Activated naive CD8-positive, alpha-beta T cell treated with anti-CD3 and anti-CD28 coated beads, Interleukin-2, amount 50 U/mL, for 16 hours (primary cell): ENCODE measurements at places on chromosomes 13 and 19.

DNA sequence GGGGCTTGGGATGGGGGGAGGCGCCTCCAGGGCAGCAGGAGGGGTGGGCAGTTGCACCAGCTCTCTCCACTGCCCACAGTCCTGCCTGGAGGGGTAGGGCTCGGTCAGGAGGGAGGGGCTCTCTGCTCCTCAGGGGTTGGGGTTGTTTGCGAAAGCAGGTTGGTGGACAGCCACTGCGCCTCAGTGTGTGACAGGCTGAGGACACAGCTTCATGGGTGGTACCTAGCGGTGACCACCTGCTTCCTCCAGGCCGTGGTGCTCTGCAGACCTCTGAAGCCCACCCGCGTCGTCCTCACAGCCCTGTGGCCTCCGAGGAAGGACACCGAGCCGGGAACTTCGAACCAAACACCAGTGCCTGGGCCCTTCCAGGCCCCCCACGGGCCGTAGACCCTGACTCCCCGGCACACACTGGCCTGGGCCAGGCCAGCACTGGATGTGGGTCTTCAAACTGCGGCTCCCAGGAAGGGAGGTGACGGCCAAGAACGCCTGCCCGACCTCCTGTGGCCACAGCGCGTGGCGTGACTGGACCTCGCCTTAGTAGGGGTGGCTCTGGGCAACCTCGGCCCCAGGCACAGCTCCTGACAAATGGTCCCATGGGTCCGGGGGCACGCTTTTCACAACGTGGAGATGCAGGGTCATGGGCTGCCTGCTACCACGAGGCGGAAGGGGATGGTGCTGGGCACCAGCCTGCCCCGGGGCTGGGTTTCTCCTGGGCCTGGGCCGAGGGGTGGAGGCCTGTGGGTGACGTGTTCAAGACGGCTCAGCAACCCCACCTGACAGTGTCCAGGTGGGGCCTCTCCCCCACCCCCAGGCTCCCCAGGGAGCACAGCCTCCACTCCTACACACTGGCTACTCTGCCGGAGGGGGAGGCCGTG is 173.2 kb downstream of the KDM4B start:
- no peak for DNase-seq

DNA sequence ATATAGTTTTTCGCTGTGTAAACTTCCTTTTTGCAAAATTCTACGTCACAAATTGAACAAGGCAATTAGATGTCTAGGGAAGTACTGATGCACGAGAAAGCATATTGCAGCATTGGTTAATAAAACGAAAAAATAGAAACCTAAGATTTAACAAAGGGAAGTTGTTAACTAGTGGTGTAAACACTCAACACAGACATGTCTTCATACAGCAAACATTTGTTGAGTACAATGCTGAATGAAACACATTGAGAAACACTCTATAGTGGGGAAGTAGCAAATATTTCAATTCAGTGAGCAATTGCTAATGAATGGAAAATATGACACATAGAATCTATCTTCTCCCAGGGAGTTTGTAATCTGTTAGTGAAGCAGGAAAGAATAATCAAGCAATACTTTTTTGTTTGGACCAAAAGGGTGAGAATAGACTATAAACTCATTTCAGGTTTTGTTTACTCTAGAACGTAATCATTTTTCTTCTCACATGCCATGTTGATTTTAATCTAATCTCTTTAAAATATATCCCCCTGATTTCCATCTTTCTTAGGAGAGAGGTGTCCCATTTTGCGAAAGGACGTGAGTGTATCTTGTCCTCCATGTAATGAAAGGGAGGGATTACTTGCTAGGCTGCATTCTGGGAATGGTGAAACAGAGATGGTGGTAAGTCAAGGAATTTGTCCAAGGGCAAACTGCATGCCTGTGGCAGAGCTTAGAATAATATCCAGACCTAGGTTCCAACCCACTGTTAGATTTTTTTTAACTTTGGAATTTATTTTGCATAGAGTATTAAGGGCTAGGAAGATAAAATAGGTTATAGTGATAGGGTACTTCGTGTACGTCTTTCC is 1.7 kb upstream of the ANKRD10 start:
- DNase-seq = no peak

- no peak for DNase-seq
Measured at GRCh38 chr13:50916701-50917184, 7.2 kb downstream of the RNASEH2B start.

DNA sequence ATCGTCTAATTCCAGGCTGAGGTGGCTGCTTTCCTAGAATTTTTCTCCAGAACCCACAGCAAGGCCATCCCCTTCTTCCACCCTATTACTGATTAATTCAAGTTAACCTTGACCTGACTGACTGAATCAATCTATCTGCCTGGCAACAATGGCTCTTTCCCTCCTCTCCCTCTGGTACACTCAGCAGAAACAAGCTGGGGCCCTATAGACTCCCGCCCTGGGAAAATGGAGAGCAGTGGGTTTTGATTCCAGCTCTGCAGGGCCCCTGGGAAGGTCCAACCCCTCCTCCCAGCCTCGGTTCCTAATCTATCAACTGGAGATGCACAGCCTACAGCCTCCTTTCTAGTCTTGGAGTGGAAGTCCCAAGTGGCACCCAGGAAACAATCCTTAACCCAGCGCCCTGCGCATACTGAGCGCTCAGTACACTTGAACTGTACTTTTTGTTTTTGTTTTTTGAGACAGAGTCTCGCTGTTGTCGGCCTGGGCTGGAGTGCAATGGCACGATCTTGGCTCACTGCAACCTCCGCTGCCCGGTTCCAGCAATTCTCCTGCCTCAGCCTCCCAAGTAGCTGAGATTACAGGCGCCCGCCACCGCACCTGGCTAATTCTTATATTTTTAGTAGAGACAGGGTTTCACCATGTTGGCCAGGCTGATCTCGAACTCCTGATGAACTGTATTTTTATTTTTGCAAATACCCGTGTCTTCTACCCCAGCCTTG is 5.2 kb upstream of the C3 start:
- no peak for DNase-seq

DNA sequence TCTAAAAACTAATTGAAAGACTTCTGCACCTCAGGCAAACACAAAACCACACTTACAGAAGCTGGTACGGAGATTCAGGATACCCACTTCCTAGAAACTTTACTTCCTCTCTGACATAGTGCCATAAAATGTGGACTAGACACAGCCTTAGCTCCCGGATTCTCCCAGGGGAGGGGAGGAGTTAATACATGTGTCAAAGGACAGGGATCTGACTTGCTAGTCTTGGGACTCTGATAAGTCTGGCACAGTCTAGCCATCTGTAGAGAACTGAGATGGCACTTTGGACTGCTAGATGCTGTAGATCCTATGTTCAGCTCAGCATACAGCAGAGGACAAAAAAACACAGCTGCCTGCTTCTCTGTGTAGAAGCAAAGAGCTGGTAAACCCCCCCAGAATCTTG is 769.8 kb upstream of the MIR17HG start:
- DNase-seq = no peak

GRCh38 chr13:38693641-38694040 is 6.8 kb downstream of the FREM2 start:
- no peak for DNase-seq

DNA sequence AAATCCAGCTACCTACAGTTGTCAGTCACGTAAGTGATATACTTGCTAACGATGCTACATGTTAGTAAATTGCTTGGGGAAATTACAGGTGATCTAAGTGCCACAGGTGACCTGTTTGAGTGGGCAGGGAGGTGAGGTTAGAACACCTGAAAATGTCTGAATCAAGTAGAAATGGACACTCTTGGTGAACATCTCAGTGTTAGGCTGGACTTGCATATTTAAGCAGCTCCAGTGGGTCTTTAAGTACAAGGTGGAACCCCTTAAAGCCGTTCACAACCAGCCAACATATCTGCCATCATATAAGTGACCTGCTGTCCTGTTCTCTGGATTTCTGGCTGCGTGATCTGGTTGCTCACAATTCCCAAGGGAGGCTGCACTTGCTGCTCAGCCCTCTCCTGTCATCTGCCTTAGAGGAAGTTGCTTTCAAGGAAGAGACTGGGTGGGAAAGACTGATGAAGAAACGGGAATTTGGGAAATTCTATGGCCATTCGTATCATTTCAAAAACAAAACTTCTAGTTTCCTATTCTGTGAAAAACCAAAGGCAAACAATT is 244.0 kb downstream of the DCLK1 start:
- no peak for DNase-seq

DNA sequence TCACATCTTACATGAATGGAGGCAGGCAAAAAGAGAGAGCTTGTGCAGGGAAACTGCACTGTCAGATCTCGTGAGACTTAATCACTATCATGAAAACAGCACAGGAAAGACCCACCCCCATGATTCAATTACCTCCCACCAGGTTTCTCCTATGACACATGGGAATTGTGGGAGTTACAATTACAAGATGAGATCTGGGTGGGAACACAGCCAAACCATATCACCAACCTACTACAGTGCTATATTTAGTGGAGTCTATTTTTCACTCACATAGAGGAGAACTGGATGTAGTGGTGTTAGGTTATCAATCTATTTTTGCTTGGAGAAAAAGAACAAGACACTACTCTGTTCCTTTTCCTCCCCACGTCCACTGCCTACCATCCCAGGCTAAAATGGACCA is 276.6 kb downstream of the KCTD12 start:
- DNase-seq = no peak

- DNase-seq = no peak
Measured at GRCh38 chr19:4662812-4663211, 7.3 kb downstream of the MYDGF start.

GRCh38 chr19:30932854-30933253 is 416.4 kb downstream of the TSHZ3 start:
- DNase-seq = no peak

- no peak for DNase-seq
Measured at GRCh38 chr13:21511849-21512248, 52.7 kb upstream of the ZDHHC20 start.

GRCh38 chr13:99415851-99416331 is 85.4 kb upstream of the TM9SF2 start:
- peak; percentile 35 for DNase-seq

DNA sequence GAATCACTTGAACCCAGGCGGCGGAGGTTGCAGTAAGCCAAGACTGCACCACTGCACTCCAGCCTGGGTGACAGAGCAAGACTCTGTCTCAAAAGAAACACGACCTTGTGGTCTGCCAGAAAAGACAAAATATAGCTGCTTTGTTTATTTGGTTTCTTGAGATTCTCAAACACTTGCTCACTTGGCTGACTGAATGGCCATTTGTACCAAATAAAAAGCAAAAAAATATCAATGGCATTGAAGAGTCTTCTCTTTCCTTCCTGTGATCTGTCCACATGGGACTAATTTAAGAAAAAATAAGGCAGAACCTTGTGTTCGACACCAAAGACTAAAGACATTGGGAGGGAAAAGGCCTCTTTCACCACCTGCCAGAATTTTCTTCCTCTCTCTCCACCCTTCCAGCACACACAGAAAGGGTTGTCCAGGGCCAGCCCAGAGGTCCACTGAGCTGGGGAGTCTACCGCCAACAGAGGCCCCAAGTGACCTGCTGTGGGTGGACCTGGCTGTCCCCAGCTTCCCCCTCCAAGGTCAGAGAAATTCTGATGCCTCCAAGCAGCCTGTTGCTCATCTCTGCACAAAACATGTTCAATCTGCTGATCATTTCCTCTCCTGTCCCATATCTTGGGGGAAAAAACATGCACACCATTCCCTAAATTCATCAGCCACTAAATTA is 5.9 kb downstream of the BRME1 start:
- DNase-seq = no peak

DNA sequence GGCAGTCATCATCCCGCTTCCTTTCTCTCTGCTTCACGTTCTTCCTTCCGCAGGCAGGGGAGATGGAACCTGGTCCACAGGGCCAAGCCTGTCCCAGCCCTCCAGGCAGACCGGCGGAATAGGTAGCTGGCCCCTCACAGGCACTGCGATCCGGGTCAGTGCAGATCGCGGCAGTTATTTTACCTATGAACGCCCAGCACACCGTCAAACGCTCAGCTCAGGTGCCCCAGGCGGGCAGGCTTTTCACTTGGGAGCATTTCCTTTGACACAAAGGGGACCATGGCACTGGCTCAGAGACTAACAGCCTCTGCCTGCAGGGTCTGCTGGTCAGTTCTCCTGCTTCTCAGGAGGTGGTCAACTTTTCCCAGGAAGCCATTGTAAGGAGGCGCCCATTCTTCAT is 97.0 kb upstream of the ZNF98 start:
- DNase-seq = no peak

DNA sequence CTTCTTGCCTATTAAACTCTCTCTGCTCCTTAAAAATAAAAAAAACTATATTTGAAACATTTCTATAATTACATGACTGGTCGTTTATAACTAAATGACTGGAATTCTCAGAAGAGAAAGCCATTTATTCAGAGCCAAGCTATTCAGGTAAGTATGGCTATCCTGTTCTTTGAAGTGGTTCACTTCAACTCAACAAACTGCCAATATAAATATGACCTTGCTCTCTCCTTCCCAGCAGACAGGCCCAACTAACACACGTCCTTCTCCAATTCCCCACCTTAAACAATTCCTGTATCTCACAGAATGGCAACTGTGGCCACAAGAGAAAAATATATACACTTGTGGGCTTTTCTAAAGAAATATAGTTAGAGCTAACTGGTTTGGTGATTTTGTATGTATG is 153.9 kb downstream of the MIPEP start:
- no peak for DNase-seq

- DNase-seq = no peak
Measured at GRCh38 chr13:75491376-75491775, 9.4 kb upstream of the TBC1D4 start.

DNA sequence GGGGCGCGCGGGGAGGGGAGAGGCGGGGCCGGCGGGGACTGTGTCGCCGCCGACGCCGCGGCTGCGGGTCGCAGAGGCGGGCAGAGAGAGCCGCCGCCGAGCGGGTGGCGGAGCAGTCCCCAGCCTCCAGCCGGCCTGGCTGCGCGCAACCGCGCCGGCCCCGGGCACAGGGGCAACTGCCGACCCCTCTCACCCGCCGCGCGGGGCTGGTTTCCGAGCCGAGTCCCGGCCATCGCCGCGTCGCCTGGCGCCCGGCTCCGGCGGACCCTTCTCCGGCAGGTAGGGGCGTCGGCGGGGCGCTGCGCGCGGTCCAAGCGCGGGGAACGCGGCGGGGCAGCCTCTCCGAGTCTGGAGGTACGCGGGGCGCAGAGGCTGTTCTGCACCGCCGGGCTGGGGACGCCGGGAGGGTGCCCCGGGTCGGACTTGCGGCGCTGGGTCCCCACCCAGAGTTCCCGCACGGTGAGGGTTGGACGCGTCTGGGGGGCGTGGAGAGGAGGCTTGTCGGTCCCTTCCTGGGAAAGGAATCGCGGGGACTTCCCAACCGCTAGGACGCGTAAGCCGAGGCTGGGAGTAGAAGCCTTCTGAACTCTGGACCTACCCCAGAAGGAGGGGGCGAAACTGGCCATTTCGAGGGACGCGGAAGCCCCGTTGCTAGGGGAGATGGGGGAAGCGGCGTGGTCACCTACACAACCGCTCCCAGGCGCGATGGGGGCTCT is 133.6 kb upstream of the MYO16 start:
- DNase-seq = no peak

GRCh38 chr13:112657850-112658445 is 31.9 kb upstream of the ATP11A start:
- DNase-seq = no peak

DNA sequence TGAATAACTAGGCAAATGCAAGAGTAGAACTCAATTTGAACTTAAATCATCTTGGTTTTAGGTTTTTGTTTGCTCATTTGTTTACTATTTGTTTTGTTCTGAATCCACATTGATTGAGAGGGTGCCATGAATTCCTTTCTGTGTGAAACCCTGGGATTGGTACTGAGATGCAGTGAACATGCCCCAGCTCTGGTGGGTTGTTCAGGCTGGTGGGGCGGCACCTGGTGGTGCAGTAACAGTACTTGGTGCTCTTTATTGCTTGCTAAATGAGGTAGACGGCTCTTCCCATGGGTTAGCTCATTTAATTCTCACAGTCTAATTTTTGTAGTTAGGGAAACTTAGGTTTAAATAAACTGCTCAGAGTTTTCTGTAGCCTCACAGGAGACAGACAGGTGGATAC is 48.4 kb downstream of the WASF3 start:
- DNase-seq = no peak
